Adipocyte (in vitro differentiated cells): ENCODE measurements at places on chromosomes 3 and 15.

DNA sequence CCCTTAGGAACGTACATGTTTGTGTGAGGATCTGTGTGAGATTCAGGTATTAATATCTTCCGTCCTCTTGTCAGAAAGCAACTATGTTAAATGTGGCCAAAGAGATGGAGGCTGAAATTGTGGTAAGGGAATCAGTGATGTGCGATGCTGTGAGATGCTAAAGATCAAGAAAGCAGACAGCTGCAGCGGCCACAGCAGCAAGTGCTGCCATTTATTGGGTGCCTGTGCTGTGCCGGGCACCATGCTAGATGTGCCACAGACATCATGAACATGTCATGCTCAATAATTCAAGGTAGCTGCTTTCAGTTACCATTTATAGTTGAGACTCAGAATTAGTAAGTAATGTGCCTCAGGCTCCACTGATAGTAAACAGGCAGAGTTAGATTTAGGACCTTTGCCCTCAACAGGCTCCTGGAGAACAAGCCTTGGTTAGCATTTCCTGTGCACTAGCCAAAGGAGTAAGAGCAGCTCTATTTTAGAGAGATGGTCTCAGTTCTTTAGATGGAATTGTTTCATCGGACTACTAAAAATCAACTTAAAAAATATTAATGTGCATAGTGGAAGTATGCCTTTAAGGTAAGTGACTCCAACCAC, 24.9 kb downstream of the LARS2 start:
- DNase-seq = no peak

DNA sequence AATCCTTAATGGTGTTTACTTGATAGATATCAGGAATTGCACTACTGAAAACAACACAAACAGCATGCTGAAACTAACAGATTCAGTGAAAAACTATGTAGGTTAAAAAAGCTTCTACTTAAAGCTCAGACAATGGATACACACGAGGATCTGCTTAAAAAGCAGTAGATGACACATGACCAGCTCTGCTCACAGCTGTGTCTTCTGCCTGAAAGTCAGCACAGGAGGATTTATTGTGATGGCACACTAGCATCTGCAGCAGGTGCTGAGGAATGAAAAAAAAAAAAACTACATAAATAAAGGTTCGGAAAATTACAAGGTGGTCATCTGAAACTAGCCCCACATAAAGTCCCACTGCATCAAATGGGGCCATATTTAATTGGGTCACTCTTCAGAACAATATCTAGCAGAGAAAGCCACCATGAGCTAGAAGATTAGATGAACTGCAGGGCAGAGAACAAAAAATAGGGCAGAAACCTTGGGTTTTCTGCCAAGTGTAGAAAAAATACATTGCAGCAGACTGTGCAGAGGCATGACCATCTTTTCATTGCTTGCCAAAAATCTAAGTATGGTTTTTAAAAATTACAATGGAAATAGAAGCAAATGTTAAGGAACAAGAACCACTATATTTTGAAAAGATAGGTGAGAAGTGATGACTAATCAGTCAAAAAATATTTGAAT, 13.2 kb upstream of the GOLM2 start:
- DNase-seq = peak; percentile 51

DNA sequence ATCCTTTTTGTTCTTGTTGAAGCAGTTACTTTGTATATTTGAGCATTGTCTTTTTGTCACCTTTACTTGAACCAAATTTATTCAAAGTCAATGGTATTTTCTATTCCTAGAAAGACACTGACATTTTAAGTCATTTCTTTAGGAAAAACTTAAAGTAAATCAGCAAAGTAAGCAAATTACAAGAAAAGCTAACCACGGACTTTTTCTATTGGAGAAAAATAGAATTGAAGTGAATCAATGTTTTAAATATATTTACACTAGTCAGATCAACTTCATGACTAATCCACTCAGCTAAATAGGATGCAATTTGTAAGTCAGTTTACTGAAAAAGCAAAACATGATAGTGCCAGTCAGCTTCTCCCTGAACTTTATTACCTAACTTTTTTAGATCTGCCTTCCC, 733.8 kb upstream of the ALCAM start:
- no peak for DNase-seq

GRCh38 chr15:63122002-63122875, 578 bp downstream of the LACTB start:
- peak; percentile 91 for DNase-seq

DNA sequence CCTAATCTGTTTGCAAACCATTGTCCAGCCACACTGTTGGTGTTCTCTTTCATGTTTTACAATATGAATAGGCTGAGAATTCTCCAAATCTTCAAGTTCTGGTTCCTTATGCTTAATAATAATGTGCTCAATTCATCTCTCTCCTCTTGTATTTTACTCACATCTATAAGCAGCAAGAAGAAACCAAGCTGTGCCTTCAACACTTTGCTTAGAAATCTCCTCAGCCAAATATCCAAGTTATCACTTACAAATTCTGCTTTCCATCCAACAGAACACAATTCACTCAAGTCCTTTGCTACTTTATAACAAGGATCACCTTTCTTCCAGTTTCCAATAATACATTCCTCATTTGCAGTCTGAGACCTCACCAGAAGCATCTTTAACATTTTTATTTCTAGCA, 117.5 kb downstream of the LRRC28 start:
- no peak for DNase-seq

GRCh38 chr3:37996785-37997301, 6.3 kb downstream of the VILL start:
- DNase-seq = peak; percentile 83

DNA sequence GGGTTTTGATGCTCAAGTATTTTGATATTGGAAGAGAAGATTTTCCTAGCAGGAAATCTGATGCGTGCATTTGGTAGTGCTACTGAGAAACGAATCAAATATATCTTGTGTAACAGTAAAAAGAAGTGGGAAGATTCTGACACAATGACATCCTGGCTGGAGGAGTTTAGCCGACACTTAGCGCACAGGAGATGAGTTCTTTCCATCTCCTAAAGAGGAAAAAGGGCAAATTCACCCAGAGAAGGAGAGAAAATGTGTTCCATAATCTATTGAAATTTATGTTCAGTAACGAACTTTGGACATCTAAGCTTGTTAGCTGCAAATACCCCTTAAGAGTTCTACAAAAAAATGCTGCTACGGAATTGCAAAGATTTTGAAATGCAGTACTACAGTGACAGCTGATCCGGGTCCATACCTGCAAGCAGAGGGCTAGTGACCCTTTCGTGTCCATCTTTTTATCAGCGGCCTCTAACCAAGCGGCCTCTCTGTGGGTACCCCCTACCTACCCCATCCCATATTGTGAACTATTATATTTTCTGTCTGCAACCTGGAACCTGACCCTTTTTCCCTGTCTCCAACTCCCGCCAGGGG, 971 bp downstream of the CPOX start:
- peak; percentile 11 for DNase-seq
